ENCODE measurements at places on chromosomes 1 and 21.
A peak's percentile ranks its signal among the peaks of the same experiment; 100 is the strongest.

GRCh38 chr1:92994105-92994712 is 32.9 kb upstream of the DIPK1A start:
- peak; percentile 89 for DNase-seq

GRCh38 chr1:231940701-231941100 is 314.1 kb downstream of the DISC1 start:
- no peak for DNase-seq

DNA sequence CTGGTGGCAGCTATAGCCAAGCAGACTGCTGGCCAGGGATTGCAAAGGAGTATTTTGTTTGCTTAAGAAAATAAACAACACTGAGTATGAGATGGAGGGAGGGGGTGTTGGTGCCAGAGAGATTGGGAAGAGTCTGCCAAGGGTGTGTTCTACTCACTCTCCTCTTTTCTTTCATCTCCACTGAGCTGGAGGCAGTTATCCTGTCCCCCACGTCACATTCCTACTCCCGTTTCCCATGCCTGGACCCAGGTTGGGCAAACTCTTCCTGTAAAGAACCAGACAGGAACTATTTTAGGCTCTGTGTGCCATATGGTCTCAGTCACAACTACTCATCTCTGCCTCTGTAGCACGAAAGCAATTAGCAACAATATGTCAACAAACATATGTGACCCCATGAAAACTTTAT is 1.4 kb upstream of the IL24 start:
- peak; percentile 94 for DNase-seq

GRCh38 chr1:58460469-58460868 is 86.1 kb downstream of the OMA1 start:
- peak; percentile 41 for DNase-seq

DNA sequence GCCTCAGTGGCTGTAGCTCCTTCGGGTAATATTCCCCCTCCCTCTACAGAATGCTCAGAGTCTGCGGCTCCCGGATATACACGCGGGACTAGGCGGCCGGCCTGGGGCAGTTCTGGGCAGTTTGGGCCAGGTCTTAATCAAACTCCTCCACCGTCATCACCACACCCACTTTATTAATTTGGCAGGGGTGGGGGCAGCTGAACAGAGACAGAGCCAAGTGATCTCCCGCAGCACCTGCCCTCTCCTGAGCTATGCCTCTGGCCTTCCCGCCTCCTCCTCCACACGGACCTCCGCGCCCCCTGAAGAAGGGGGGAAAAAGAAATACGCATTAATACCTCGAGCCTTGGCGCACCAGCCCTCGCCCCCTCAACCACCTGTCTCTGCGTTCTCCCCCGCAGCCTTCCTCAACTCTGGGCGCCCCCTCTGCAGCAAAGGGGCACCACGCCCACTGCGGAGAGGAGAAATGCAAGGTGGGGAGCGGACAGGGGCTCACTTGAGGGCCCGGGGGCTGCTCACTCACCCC is 42.6 kb downstream of the CD34 start:
- DNase-seq, result peak; percentile 45

DNA sequence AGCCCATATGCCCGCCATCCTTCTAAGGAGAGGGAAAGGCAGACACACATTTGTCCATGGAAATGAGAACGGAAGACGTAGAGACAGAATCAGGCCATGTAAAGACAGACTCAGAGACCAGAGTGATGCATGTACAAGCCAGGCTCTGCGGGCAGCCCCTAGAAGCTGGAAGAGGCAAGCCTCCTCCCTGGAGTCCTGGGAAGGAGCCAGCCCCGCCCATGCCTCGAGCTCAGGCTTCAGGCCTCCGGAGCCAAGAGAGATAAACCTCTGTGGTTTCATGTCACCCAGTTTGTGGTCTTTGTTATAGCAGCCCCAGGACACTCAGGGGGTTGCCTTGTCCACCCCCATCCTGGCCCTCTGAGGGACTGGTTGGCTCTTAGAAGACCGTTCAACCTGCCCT is 11.6 kb downstream of the PDE9A start:
- DNase-seq, result no peak

- DNase-seq, result peak; percentile 75
Observed at GRCh38 chr1:224879162-224879803, 50.2 kb upstream of the DNAH14 start.

- DNase-seq, result peak; percentile 80
Observed at GRCh38 chr1:230270559-230271281, 155.4 kb downstream of the PGBD5 start.

DNA sequence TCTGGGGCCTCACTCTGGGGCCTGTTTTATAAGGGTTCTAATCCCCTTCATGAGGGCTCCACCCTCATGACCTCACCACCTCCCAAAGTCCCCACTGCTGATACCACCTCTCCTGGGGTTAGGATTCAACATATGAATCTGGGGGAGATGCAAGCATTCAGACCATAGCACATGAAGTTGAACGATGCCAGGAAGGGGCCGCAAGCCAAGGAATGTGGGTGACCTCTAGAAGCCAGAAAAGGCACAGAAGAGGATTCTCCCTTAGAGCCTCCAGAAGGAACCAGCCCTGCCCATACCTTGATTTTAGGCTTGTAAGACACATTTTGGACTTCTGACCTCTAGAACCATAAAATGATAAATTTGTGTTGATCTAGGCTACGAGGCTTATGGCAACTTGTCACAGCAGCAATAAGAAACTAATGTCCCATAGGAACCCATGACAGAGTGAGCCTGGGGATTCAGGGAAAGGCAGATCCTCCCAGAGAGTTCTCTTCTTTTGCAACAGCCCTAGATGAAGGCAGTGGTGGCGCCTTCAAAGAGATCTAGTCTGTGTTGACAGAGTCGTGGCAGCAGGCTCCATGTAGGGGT is 27.9 kb downstream of the TRIM67 start:
- DNase-seq, result no peak

DNA sequence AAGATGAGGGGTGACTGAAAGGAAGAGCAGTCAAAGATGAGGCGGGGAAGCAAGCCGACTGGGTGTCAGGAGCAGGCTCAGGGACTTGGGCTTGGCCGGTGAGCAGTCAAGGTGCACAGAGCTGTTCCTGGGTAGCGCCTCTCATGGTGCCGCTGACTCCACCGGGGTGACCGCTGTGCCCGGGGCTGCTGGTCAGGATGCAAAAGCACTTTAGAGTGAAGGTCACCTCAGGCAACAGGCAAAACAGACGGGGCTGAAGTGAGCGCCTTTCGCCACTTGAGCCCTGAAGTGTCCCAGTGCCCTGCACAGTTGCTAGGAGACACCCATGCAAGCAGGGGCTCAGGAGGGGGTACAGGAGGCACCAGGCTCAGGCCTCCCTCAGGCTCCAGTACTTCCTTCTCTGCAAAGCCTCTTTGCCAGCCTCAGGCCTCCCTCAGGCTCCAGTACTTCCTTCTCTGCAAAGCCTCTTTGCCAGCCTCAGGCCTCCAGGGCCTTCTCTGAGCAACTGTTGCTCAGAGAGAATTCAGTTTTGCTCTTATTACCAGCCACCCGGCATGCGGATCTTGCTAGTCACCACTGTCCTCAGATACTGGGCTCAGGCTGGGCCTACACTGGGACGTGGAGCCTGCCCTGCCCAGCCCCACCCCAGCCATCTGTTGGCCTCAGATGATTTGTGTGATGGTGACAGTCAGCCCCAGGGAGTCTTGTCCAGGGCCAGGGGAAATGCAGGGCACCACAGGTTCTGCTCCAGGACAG is 99.7 kb upstream of the IRF2BP2 start:
- DNase-seq, result no peak

DNA sequence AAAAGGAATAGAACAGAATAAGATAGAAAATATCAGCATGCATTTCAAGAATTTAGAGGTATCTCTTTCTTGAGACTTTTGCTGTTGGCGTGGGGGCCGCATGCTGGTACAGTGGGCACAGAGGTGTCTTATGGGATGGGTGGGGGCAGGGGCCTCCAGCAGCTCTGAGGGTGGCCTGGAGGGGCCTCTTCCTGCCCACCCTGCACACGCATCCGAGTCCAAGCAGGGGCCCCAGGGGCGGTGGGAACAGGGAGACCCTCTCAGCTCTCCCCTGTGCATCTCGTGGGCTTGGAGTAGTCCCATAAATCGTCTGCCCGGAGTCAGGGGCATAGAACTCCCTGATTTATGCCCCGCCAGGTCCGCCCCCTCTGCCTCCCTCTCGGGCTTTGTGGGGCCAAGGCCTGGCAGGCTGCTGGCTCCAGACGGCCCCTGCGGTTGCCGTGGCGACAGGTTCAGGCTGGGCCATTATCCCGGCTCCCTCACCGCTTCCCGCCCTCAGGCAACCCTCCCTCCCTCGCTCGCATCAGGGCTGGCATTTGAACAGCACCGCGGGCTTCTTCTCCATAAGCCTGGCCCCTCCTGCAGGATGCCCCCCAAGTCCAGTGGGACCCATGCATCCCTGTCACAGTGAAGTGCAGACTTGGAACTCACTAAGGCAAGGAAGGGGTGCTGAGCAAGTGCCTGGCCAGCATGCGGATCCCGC is 133.2 kb upstream of the ZBTB40 start:
- DNase-seq, result no peak

DNA sequence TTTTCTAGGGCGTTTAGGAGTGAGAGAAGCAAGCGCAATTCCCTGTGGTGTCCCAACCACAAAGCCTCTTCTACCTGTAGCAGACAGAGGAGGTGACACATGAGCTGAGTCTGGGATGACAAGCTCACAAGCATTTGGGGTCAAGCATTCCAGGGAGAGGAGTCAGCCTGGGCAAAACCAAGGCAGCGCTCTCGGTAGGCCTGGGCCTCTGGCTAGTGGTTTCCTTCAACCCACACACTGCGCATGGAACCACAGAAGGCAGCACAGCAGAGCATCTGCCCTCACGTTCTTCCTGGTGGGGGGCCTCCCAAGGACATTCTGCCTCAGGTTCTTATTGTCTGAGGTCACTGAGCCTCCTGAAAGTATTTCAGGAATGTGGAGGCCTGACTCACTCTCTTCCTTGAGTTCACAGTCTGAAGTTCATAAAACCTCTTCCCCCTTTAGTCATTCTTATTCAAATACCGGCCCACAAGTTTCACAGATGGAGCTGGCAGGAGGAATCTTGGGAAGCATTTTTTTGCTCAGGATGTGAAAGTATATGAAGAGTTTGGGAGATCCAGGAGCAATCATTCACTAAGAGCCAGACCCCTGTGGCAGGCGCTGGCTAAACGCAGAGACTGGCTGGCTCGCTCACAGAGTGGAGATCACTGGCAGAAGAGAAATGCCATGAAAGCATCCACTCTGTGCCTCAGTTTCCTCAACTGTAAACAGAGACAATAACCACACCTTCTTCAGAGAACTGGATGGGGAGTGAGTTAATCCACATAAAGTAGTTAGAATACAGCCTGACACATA is 26.8 kb downstream of the CCN1 start:
- DNase-seq, result peak; percentile 98

- DNase-seq, result no peak
Observed at GRCh38 chr1:26069941-26070295, 2.5 kb upstream of the TRIM63 start.

- no peak for DNase-seq
Observed at GRCh38 chr21:29117372-29117955, 13.0 kb upstream of the MAP3K7CL start.

DNA sequence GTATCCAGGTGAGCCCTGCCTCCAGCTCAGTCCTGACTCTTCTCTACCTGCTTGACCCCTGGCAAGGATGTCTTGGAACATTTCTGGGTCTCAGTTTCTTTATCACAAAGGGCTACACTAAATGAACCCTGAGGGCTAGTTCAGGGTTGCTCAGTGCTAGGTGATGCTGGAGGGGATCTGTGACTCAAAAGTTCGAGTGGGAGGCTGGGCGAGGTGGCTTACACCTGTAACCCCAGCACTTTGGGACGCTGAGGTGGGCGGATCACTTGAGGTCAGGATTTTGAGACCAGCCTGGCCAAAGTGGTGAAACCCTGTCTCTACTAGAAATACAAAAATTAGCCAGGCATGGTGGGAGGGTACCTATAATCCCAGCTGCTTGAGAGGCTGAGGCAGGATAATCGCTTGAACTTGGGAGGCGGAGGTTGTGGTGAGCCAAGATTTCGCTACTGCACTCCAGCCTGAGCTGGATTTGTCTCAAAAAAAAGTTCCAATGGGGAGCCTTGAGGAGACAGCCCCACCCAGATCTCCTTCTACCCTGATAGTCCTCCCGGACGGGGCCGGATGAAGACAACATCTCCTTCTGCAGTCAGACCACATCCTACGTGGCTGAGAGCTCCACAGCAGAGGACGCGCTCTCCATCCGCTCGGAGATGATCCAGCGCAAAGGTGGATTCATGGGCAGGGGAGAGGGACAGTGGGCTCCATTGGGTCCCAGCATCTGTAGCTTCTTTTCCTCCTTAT is 48.9 kb downstream of the YARS1 start:
- DNase-seq, result no peak

DNA sequence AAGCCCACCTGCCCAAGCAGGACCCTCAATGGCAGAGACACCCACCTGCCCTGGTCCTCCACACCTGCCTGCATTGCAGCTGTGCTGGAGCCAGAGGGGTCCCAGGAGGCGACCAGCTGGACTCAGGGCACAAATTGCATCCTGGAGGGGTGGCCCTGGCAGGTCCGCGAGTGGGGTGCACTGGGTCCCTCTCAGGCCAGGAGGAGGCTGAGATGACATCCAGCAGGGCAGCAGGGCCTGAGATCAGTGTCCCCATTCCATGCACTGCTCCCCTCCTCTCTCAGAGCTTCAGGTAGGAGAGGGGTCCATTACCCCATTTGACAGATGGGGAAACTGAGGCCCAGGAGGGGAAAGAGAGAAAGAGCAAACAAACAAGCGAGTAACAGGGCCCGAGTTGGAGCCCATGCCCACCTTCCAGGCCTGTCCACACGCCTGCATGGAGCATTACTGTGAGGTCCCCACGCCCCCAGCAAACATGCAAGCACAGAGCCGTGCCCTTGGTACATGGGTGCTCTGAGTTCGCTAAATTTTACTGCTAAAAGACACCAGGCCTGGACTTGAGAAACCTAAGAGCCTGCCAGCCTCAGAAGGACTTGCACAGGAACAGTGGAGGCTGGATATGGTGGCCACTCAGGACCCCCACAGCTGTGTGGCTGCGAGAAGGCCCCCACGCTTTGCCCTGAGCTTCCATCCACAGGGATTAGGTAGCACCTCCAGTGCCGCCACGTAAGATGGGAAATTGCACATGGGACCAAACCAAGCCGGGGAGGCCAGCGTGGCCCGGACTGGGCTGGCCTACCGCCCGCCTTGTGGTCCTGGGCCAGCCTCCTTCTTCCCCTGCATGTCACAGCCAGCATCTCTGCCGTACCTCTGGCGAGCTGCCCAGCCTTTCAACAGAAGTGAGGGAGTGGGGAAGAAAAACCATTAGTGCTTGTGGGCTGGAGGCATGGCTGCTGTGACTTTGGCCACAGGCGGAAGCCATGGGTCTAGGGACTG is 7.4 kb downstream of the WNT3A start:
- peak; percentile 72 for DNase-seq

- peak; percentile 76 for DNase-seq
Observed at GRCh38 chr1:81111818-81112217, 688.9 kb upstream of the ADGRL2 start.
